ENCODE measurements at places on chromosomes 3 and 15.

GRCh38 chr3:172846706-172847105 is 96.2 kb downstream of the ECT2 start:
- no peak for DNase-seq

GRCh38 chr3:101518421-101518871 is 5.4 kb upstream of the SENP7 start:
- peak; percentile 31 for DNase-seq

- DNase-seq: no peak
Measured at GRCh38 chr3:187995043-187995400, 158.9 kb upstream of the LPP start.

DNA sequence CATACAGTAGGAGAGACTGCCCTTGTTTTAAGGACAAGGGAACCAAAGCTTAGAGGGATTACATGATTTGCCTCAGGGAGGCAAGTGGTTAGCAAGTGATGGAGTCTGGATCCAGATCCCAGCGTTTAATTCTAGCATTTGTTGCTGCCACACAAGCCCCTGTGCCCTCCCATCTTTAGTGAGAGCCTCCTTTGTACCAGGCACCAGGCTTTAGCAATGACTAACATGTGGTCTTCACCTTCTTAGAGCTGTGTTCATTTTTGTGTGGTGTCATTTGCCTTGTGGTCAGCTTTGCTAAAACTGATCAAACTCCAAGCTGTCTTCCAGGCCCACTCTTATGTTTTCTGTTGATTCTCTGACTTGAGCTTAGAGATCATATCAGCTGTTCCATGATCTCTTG is 290.5 kb downstream of the RPLP1 start:
- DNase-seq: no peak

DNA sequence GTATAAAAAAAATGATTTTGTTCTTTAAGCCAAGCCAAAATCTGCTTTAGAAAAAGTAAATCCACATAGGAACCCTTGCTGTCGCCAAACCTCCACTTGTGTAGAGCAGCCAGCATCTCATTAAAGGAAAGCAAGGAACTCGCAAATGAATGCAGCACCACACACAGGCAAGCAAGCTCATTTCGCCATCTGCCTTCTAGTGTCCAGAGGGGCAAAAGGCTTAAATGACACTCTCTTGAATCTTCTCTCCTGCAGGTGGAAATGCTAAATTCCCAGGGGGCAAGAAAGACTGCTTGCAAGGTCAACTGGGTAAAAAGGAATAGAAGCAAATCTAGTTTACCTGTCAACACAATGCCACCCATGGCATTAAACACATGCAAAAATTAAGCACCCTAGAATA is 2.4 kb downstream of the MB21D2 start:
- no peak for DNase-seq

- DNase-seq: no peak
Measured at GRCh38 chr15:40265875-40266274, 17.0 kb downstream of the ANKRD63 start.

GRCh38 chr15:81362790-81363189 is 11.2 kb downstream of the TMC3 start:
- DNase-seq: no peak

- DNase-seq: no peak
Measured at GRCh38 chr3:128709506-128710210, 16.3 kb upstream of the RAB7A start.

DNA sequence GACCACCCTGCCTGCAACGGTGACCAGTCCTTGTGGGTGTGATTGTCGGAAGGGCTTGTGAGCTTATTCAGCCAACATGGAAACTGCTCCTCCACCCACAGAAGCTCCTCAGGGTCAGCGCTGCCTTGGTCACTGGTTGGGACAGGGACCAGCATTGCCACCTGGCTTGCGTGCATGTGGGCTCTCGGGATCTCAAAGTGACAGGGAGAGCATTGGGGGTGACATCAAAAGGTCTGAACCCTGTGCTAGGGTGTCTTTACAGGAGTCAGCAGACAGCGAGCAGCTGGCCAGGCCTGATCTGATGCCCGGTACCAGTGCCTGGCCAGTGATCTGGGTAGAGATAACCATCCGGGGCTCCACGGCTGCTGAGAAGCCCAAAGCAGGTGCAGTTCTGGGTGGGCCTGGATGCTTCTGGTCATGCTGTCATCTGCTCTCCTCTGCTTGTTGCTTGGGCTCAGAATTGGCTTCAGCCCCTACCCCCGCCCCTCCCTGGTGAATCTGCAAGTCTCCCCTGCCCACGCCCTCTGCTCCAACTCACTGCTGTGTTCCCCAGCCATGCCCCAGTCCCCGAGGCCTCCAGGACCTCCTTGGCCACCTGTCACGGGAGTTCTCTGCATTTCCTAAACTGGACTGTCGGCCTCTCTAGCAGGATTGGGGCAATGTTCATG is 134.8 kb downstream of the NSMCE3 start:
- no peak for DNase-seq

DNA sequence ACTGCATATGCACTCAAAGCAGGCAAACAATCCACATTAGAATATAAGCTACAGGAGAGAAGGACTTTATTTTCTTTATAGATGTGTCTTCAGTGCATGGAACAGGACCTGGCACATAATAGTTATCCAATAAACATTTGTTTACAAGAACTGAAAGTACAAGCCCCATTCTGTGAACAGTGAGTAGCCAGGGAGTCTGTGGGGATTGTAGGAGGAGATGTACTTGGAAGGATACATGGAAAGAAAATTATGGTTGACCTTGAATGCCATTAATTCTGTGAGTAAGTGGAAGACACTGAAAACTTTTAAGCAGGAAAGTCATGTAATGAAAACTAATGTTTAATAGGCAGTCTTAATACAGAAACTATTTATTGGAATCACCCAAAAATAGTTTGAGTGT is 28.3 kb downstream of the MASP1 start:
- DNase-seq: no peak

- DNase-seq: no peak
Measured at GRCh38 chr3:169077394-169077906, 586.1 kb downstream of the MECOM start.

GRCh38 chr15:40463886-40464545 is 6.8 kb upstream of the CHST14 start:
- no peak for DNase-seq

GRCh38 chr3:29283231-29284119 is 2.6 kb downstream of the RBMS3 start:
- no peak for DNase-seq

GRCh38 chr15:99916668-99917223 is 183.5 kb upstream of the LYSMD4 start:
- DNase-seq: no peak

DNA sequence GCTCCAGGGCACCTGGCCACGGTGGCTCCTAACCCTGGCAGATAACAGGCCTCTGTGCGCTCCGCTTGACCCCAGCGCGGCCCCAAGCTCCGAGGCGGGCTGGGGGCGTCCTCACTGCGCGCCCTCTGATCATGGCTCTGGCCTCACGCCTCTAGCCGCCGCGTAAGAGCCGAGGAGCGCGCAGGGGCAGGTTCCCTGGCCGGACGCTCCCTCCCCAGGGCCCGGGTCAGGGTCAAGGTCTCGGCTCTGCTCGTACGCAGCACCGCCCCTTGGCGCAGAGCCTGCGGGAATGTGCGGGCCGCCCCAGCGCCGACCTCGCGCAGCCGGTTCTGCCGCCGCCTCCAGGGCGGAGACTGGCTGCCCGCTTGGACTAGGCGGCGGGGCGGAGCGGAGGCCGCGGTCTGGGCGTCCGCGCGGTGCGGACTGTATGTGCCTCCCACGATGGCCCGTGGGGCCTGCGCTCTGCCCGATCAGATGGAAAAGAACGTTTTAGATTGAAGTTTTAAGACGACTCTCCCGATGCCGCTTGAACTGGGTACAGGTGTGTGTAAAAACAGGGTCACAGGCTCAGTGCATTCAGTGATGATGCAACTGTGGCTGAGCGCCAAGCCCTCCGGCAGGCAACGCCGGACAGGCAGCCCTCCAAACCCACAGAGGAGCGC is 40.8 kb downstream of the CHST14 start:
- no peak for DNase-seq

DNA sequence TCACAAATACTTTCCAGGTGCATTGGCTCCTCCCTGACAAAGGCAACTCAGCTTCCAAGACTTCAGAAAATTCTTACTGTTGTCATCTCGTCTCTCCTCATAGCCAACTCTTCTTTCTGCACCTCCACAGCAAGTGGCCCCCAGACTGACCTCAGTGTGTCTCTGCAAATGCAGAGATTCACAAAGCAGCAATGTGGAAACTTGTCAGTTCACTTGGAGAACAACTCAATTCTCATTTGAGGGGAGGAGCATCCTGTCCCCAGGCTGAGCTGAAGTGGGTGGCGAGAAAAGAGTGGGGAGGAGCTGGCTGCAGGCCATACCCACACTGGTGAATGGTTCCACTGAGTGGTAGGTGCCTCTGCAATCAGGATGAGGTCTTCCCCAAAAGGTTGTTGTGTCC is 248.7 kb upstream of the IL12A start:
- no peak for DNase-seq

- no peak for DNase-seq
Measured at GRCh38 chr15:33846142-33846541, 122.2 kb upstream of the CHRM5 start.

DNA sequence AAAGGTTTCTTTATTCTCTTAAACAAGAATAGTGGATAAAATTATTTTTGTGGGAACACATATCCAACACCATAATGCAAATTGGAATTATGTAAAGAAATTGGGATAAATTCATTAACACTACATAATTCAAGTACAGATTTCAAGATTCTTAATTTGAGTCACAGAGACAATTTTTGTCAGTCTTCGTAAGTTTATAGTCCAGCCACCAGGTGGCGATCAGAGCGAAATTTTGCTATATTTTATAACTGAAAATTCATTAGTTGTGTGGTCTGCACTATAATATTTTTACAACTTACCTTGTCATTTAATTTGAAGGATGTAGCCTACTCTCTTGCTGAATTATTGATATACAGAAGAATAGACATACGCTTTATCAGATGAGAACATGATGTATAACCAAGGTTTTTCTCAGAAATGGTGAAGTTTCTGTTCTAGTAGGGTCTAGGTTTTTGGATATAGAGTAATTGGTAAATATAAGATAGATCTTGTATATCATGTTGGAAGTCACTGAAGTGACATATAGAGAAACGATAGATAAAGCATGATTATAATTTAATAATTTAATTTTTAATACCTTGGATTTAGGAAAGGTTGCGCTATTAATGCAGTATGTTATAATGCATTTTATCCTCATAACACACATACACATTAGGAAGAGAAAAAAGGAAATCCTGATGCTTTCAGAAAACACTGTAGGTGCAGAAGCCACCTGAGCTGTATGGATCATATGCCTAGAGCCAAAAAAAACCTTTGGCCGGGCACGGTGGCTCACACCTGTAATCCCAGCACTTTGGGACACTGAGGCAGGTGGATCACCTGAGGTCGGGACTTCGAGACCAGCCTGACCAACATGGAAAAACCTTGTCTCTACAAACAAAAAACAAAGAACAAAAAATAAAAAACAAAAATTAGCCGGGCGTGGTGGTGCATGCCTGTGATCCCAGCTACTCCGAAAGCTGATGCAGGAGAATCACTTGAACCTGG is 31.7 kb downstream of the PLSCR4 start:
- DNase-seq: peak; percentile 5

- no peak for DNase-seq
Measured at GRCh38 chr3:181578743-181579142, 133.0 kb upstream of the SOX2 start.

DNA sequence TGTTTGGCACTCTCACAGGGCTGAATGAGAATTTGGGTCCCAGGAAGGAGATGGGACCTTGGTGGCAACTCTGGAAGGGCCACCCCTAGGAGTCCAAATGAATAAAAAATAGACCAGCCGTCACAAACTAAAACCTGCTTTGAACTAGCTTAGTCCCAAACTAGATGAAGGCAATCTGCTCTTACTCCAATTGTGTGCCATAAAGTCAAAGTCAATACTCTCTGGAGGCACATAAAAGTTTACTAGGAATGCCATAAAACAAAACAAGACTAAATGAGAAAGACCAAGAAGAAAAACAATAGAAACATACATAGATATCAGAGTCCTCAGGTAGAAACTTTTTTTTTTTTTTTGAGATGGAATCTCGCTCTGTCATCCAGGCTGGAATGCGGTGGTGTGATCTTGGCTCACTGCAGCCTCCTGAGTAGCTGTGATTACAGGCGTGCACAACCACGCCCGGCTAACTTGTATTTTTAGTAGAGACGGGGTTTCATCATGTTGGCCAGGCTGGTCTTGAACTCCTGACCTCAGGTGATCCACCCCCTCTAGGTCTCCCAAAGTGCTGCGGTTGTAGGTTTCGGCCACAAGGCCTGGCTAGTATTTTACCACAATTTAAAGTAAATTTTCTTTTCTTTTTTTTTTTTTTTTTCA is 8.1 kb downstream of the GOLGA6L2 start:
- DNase-seq: no peak

GRCh38 chr3:54270816-54271526 is 148.6 kb downstream of the CACNA2D3 start:
- no peak for DNase-seq

GRCh38 chr3:176848431-176849214 is 348.7 kb downstream of the TBL1XR1 start:
- DNase-seq: no peak

- no peak for DNase-seq
Measured at GRCh38 chr3:150268426-150269391, 139.4 kb upstream of the TSC22D2 start.

- no peak for DNase-seq
Measured at GRCh38 chr3:77915336-77915735, 875.4 kb downstream of the ROBO2 start.

DNA sequence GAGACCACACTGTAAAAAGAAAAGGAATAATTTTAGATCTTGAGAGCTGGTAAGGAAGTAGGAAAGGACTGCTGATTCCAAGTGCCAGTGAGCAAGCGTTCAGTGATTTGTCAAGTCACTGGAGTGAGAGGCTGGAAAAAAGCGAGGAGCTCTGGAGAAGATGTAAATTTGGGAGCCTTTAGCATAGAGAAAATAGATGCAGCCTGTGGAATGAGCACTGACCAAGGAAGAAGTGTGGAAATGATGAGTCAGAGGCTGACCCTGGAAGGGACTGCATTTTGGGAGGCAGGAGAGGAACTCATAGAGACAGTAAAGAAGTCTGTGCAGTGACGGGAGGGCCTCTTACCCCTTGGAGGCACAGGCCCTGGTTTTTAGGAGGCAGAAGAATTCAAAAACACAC is 17.1 kb upstream of the ABTB1 start:
- DNase-seq: no peak

Measured in stimulated activated CD8-positive, alpha-beta memory T cell treated with anti-CD3 and anti-CD28 coated beads, Interleukin-2, amount 100 ng/mL, for 48 hours (primary cell).